Lower leg skin (tissue), 4 donors: ENCODE measurements at places on chromosomes 12 and 14.

DNA sequence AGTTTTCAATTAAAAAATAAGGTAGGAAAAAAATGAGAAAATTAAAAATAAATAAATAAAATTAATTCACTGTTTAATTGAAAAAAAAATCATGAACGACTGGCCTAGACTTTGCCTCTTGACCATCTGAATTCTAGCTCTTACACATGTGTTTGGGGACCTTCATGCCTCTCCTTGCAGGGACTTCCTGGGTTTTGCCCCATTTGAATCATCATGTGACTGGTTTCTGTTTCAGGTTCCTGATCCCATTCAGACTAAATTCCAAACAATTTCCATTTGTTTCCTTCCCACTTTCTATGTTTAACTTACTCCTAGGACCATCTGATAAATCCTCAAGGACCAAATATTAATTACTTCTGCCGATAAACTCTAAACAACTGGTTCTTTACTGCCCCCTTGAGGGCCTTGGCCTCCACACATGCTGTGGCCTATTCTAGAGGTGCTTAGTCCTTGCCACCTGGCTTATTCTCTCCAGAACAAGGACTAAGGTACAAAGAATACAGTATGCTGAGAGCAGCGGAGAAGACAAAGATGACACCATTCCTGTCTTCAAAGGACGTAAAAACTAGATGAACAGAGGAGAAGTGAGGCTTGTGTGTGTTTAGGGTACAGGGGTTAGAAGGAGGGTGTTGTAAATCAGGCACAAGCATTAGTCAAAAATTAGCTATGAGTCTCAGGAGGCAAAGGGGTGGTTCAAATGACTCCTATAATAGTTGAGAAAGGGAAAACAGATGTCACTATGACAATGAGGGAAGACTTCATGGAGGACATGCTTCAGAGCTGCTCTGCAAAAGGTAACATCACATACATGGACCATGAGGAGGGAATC, 125.8 kb upstream of the AVPR1A start:
- no peak for DNase-seq

- DNase-seq = no peak
Measured at GRCh38 chr12:15534322-15534721, 212.0 kb downstream of the PTPRO start.

DNA sequence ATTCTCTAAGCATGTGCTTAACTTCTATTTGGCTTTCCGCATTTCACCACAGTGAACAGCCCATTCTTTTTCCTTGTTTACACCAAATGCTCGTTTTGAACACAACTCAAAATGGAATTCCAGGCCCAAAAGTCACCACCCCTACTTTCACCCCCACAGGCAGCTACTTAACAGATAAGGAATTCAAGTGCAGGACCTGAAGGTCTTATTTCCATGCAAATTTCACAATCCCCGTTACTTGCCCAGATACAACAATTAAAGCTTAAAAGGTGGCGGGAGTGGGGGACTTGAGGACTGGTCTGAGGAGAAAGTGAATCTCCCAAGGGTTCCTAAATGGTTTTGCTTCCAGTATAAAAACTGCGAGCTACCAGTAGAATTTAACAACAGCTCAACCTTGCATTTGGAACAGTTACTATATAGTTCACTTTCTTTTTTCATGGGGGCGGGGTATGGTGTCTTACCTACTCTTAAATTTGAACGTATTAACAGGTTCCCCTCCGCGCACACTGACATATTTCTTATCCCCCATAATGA, 3.7 kb downstream of the USP44 start:
- DNase-seq = peak; percentile 57

DNA sequence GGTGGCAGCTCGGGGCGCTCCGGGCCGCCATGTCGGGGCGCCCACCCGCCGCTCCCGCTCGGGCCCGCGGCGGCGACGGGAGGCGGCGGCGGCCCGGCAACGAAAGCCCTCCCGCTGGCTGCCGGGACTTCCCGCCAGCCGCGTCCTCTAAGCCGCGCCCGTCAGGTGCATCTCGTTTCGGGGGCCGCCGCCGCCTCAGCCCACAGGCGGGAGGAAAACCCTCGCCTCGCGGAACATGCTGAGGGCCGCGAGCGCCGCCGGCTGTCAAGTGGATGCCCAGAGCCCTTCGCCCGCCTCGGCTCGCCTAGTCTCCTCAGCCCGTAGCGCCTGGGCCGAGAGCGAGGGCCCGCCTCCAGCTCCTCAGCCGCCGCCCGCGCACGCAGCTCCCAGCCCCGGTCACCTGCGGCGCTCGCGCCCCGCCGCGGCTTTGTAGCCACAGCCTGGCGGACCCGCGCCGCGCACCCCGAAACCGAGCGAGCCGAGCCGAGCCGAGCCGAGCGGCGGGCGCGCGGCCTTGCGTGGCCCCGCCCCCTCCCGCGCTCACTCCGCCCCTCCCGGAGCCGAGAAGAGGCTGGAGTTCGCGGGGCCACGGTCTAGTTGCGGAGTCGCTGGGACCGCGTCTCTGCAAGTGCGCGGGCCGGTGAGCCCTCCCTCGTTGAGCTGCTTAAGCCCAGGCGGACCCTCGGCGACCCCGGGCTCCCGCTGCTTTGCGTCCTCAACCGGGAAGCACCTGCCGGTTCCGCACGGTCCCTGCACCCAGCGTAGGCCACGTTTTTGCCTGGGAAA, at the start of gene EML5:
Gene EML5, minus strand, starts transcription at position 481 of the 786 bp plus-strand sequence. Its CDS starts 450 bp downstream, at position 31.
- peak; percentile 62 for DNase-seq

- no peak for DNase-seq
Measured at GRCh38 chr12:68482014-68482413, 128.7 kb upstream of the RAP1B start.

GRCh38 chr12:11731455-11731854, 82.0 kb downstream of the ETV6 start:
- no peak for DNase-seq

GRCh38 chr12:13203034-13203922, 6.8 kb downstream of the EMP1 start:
- DNase-seq = peak; percentile 95
